Renal pelvis (tissue), 12 donors: ENCODE measurements at places on chromosomes 6 and 20.

DNA sequence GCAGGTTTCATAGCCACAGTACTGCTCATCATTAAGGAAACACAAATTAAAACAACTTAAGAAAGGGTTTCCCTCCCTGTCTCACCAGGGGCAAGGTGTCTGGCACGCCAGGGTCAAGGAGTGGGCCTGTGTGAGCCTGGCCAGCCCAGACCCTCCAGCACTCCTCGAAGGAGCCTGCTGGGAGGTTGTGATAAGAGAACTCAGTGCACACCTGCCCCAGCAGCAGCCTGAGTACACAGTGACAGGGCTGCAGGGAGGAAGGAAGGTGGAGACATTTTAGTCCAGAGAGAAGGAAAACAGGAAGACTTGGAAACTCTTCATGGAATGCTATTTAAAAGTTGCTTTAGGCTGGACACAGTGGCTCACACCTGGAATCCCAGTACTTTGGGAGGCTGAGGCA lies 14.1 kb downstream of the NINL start:
- no peak for DNase-seq

DNA sequence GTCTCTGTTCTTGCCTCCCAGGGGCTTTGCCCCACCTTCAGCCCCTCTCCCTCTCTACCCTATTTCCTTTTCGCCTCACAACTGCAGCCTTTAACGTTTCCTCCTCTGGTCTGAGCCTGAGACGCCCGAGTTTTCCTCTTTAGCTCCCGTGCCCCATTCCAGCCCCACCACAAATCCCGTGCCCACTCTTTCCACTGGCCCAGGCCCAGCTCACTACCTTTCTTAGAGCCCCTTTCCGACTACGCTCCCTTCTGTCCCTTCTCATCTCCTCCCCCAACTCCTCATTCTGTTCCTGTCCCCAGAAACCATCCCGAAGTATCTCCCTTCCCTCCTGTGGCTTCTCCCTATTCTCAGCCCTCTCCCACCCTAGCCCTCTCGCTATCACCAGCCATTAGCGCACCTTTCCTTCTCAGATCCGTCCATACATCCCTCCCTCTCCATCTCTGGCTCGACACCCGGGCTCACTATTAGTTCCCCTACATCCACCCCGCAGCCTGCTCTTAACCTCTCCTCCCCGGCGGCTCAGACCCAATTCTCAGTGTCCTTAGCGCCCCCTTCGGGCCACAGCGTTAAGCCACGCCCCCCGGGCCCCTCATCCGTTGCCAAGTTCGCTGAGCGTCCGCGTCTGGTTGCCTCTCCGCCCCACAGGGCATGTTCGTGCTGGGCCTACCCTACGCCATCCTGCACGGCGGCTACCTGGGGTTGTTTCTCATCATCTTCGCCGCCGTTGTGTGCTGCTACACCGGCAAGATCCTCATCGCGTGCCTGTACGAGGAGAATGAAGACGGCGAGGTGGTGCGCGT lies 2.7 kb downstream of the SLC32A1 start:
- DNase-seq, result no peak

- no peak for DNase-seq
Measured at GRCh38 chr6:166304106-166304505, 4.1 kb downstream of the PRR18 start.

- DNase-seq, result peak; percentile 75
Measured at GRCh38 chr20:49724408-49725223, 10.9 kb upstream of the B4GALT5 start.

DNA sequence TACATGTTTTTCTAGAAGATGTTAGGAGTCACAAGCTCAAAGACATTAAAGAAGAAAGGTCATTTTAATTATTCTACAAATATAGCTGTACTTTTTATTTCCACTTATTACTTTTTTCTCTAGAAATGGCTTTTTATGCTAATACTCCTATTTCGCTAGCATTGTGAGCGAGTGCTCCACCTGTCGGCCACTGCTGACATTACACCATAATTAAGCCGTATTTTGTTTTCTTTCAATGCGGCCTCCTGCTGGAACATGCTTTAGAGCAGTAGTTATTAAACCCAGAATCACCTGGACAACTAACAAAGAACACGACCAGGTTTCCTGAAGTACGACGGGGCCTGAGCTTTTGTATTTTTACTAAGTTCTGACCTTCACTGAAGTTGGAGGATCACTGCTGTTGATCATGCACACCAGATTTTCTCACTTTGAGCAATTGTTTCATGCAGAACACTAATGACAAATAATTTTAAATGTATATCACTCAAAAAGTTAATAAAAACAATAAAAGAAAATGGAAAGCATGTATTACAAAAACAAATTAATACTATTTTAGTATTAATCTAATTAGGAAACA lies 74.1 kb upstream of the PAK5 start:
- peak; percentile 41 for DNase-seq

DNA sequence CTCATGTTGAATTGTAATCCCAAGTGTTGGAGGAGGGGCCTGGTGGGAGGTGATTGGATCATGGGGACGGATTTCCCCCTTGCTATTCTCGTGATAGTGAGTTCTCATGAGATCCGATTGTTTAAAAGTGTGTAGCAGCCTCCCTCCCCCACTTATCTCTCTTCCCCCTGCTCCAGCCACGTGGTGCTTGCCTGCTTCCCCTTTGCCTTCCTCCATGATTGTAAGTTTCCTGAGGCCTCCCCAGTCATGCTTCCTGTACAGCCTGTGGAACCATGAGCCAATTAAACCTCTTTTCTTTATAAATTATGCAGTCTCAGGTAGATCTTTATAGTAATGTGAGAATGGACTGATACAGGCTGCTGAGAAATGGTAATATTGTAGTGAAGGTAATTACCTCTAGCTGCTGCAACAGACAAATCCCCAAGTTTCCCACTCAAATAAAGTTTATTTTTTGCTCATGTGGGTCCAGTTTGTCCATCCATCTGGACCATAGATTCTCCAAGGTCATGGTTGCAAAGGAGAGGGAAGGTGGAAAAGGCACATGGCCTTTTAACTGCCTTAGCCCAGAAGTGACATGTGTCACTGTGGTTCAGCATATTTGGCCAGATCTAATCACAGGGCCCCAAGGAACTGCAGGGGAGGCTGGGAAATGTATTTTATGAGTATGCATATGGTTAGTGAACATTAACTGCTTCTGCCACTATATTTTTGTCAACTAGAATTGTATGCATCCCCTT lies 89.2 kb downstream of the TRMT11 start:
- no peak for DNase-seq

GRCh38 chr20:58657262-58657661 lies 6.2 kb downstream of the STX16 start:
- no peak for DNase-seq

- DNase-seq, result no peak
Measured at GRCh38 chr6:55601120-55601519, 22.1 kb upstream of the HMGCLL1 start.
